ENCODE measurements at places on chromosomes 3 and 15.

GRCh38 chr3:72897758-72898007 lies 9.8 kb downstream of the GXYLT2 start:
- no peak for DNase-seq

DNA sequence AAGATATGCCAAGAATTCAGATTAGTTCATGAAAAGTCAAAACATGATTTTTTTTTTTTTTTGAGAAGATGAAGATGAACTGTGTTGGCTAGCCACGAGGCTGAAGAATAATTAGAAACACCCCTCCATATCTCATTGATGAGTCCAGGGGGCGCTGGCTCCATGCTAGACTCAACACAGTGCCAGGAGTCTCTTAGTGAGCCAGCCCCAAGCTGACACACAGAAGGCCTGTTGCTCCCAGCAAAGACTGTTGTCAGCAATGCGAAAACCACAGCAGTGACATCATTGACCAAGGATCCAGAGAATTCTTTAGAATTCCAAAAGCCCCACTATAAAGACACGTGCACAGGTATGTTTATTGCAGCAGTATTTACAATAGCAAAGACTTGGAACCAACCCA lies 185.2 kb downstream of the ANXA2 start:
- no peak for DNase-seq

- no peak for DNase-seq
Measured at GRCh38 chr3:147940405-147941193, 531.4 kb downstream of the ZIC1 start.

DNA sequence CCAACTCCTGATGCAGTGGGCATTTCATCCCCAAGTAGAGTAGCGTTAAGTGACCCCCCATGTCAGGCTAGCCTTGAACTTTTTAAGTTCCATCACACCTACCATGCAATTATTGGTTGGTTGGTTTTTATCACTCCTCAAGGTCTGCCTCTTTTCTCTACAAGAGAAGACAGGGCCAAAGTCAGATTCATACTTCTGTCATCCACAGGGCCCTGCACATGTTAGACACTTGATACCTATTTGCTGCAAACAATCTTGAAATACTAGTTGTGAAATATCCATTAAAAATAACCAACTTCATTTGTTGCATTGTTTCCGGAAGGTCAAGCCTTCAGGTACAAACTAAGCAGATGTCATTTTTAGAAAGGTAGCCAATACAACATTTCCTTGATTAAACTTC lies 1.2 kb downstream of the CMSS1 start:
- no peak for DNase-seq

DNA sequence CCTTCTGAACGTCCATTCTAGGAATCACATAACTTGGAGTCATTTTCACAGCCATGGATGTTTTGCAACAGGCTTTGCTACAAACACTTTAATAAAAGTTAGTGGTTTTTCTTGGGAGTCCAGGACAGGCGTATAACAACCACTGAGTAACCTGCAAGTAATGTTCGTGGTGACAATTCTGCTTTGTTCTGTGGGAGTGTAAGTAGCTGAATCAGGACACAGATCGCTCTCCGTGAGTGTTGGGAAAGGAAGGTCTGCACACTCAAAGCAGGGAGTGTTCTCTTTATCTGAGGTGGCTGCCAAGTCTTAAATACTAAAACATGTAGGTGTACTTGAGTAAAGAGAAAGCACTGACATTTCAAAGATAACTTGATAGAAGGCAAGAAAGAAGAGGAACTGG lies 7.9 kb upstream of the BNC1 start:
- no peak for DNase-seq

DNA sequence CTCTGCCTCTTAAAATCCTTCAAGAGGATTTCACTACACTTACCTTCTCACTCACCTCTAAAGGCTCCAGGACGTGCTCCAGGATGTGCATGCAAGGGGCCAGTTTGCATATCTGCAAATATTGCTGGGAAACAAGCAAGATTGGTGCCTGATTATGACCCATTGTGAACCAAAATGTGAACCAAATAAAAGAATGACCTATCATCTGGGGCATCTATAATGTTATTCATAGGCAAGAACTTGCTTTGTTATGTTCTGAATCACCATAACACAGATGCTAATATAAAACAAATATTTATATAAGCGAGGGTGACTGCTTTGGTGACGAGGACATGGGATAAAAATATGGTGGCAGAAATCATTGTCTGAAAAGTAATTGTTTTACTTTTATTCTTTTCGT lies 5.5 kb downstream of the IL12A start:
- DNase-seq = no peak

GRCh38 chr3:37096975-37097374 lies 77.4 kb downstream of the LRRFIP2 start:
- no peak for DNase-seq

- no peak for DNase-seq
Measured at GRCh38 chr3:171219258-171219657, 192.7 kb upstream of the SLC2A2 start.

DNA sequence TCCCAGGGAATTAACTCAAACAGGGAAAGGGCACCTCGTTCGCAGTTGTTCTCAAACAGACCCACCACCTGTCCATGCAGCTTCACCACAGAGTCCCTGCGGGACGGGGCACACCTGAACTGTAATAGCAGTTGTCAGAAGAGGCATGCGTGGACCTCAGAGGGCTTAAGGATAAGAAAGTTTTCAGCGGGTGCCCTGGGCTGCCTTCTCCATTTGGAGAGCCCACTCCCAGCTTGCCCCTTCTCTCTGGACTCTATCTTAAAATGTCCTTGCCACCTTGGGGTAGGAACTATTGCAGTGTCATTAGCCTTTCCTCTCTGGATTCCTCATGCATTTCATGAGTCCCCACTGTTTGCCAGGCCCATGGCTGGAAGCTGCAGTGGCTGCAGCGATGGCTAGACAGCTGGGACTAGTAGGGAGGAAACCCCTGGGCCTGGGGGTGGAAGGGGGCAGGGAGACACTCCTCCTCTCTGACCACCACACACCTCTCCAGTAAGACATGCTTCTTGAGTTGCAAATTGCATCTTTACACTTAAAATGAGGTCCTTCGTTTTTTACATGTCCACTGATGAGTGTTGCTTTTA lies 33.5 kb downstream of the PDIA5 start:
- no peak for DNase-seq

DNA sequence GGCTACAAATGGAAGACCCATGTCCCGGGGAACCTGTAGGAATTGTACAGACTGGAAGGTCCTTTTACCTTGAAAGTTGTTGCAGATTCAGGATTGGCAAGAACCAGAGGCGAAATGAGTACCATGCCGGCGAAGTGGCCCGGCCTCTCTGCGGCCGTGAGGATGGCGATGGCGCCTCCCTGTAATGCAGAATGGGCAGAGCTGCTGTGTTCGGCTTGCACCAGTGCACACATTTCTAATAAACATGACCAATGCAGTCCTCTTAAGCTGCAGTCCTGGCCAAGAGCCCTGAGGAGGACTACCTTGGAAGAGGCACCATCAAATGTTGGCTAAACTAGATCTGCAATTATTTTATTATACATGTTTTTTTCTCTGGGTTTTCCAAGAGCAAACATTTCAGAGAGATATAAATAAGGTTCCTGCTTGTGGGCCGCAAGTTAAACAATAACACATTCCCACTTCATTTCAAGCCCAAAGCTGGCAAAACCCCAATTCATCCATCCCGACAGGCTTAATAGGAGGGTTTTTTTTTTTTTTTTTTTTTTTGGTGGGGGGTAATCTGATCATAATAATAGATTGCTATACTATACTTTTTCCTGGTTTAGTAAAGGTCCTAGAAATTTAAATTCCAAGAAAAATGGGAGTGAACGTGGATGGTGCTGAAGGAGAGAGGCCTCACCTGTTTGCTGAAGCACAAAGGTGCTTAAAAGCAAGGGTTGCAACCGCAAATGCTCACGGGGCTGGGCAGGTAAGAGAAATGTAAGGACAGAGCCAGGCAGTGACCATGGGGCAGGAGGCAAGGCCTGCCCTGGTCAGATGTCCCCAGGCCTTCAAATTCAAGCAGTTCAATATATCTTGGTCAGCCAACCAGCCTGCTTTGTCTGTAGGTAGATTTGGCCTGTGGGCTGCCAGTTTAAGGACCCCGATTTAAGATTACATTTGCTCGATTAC lies 48.5 kb downstream of the ABTB1 start:
- no peak for DNase-seq

DNA sequence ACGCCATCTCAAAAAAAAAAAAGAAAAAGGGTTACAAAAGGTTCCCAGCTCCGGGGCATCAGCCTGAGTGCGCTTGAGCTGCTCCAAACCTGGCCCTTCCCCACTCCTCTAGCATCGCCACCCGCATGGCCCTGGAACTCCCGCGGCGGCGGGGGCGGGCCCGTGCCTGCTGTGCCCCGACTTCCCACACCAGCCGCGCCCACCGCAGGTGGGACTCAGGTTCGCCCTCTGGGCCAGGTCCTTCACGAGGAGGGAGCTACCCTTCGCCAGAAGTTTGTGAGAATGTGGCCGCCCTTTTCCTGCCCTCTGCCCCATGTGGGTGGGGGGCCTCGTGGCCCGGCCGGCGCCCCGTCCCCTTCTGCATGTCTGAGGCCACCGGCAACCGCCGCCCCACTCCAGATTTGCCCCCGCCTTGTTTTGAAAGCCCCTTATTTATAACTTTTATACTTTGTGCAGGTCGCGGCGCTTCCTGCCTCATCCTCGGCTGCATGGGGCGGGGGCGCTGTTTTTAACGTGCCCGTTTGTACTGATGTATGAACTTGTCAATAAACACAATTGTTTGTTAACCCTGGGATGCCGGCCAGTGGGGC lies 507 bp upstream of the JMJD7 start:
- DNase-seq = peak; percentile 10

GRCh38 chr3:157088601-157089454 lies 71.1 kb downstream of the CCNL1 start:
- DNase-seq = peak; percentile 86

DNA sequence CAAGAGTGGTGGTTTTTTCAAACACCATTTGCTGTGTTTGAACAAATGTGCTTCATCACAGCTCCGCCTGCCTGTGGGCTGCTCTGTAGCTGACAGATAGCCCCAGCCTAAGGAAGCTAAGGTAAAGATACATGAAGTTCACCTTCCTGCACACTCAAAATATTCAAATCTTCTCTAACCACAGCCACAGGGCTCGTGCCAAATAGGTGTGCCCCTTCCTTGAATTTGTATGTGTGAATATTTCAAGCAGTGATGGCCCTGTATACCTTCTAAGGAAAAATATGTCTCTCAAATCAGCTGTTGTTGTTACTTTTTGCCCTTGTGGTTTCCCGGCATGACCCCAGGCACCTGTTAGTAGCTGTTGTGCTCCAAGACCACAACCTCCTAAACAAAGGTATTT lies 92.8 kb downstream of the CCNL1 start:
- DNase-seq = no peak

DNA sequence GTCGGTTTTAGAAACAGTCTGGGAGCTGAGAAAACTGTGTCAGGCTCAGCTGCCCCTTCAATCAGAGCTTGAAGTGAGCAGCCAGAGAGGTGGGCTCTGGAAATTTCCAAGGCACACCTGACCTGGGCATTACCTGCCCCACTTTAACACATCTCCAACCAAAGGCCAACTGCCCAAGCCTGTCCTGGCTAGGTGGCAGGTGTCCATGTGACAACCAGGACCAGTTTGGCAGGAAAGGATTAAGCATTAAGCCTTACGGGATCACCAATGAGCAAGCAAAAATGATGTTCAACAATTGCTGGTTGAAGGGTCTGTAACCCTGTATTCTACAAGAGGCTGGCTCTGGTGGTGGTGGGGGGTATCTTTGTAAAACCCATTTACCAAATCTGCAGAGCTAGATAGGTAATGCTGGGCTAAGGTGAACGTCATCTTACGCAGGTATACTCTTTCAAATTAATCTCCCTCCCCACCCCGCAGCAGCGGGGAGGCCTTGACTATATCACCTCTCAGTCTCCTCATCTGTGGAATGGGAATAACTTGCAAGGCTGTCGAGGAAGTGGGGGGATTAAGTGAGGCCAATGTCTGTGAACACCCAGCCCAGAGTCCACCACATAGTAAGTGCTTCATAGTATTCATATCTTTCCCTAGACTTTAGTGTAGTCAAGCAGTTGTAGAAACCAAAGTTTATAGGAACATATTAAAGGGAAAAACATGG lies 183.2 kb downstream of the MEGF11 start:
- no peak for DNase-seq

GRCh38 chr3:146280864-146281263 lies 30.0 kb upstream of the PLSCR4 start:
- DNase-seq = no peak

DNA sequence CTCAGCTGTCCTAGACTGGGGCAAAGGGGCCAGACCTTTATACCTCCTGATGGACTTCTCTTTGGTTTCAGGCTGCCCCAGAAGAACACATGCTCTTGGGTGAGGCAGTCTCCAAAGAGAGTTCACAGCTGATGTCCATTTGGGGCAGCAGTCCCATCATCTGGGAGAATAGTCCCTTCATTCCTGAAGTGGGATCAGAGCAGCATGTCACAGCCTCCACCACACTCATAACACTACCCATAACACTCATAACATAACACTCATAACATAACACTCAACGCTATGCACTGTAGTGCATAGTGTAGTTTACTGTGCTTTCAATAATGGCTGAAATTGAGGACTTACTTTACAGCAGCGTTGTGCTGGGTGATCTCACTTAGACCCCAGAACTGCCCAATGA lies 36.7 kb upstream of the PLCL2 start:
- DNase-seq = no peak

DNA sequence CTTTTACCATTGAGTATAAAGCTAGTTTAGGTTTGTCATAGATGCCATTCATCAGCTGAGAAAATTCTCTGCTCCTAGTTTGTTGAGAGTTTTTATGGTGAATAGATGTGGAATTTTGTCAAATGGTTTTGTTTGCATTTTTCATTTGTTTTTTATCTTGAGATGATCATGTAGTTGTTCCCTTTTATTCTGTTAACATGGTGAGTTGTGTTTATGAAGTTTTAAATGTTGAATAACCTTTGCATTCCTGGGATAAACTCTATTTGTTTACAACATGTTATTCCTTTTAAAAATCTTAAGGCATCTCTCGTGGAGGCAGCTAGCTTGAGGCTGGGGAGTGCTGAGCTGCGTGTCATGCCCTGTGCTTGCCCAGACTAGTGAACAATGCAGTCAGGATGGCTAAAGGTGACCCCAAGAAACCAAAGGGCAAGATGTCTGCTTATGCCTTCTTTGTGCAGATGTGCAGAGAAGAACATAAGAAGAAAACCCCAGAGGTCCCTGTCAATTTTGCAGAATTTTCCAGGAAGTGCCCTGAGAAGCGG lies 48.5 kb downstream of the ANAPC13 start:
- no peak for DNase-seq

- no peak for DNase-seq
Measured at GRCh38 chr3:189507856-189508255, 123.3 kb upstream of the TP63 start.

DNA sequence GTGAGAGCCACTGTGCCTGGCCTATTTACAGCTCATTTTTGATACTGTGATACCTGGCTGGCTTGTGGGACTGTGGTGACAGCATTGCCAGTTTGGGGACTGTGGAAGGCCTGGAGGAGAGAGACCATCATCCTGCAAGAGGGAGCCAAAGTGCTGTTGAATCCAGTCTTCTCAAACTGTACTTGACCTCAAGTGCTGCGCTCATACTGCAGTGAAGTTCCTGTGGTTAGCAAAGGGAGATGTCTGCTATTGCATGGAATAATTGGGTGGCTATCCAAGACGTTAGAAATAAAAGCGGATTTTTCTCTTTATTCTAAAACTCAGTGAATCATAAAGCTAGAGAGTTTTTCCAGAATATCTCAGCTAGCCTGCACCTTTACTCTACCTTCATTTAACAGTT lies 83.4 kb downstream of the CCK start:
- no peak for DNase-seq

GRCh38 chr3:59866076-59866475 lies 816.3 kb upstream of the CFAP20DC start:
- no peak for DNase-seq

GRCh38 chr3:16114429-16114828 lies 60.1 kb upstream of the GALNT15 start:
- DNase-seq = no peak

All from stimulated activated CD4-positive, alpha-beta T cell treated with anti-CD3 and anti-CD28 coated beads, TNF-alpha, amount 100 ng/mL, for 4 hours (primary cell).